ENCODE measurements at places on chromosomes 6 and 20. TPM values are rescaled to one million over a fixed set of nuclear protein-coding genes. Genes with fewer than 3 reads are reported as not detected.

MAS1 gene
- total RNA-seq = under 0.01 TPM

CALHM6 gene
- 2.0 TPM for total RNA-seq

FAM184A gene
- total RNA-seq = 1.0 TPM

LHFPL5 gene
- not detected for total RNA-seq

DNA sequence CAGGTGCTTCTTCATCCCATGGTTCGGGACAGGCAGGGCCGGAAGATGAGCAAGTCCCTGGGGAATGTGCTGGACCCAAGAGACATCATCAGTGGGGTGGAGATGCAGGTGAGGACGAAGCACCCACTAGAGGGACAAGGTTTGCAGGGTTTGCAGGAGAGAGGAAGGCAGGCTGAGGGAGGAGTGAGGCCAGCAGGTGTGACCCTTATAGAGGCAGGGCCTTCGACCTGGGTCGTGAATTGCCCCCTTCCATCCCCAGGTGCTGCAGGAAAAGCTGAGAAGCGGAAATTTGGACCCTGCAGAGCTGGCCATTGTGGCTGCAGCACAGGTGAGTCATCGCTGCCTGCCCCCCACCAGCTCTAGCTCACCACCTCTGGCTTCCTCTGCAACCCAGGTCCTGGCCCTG lies 8.4 kb downstream of the VARS2 start:
- no peak for DNase-seq

DNA sequence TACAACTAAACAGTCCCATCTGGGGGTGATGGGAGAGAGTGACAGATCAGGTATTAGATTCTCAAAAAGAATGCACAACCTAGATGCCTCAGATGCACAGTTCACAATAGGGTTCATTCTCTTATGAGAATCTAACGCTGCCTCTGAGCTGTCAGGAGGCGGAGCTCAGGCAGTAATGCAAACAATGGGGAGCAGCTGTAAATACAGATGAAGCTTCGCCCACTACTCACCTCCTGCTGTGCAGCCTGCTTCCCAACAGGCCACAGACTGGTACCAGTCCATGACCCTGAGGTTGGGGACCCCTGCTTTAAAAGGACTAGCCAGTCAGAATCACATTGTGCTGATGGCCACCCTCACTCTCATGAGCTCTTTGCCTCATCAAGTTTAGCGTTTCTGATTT lies 247.0 kb upstream of the KCNQ5 start:
- no peak for DNase-seq

DNA sequence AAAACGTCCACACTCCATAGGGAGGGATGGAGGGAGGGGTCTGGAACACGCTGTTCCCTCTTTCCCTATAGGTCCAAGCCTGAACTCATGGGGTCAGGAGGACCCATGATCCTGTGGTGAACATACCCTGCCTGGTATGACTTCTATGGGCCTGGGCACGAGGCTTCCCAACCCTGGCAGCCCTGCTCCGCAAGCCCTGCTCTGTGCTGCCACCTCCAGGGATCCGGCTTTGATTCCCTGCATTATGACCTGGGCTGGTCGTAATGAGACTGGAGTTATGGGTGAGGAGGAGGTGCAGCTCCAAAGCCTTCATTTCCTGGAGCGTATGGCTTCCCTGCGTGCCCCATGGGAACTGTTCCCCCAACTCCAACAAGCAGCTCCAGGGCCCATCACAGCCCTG lies 54.9 kb downstream of the CDH22 start:
- no peak for DNase-seq

- no peak for DNase-seq
Measured at GRCh38 chr6:27825025-27825793, 87.0 kb downstream of the OR2B2 start.

DNA sequence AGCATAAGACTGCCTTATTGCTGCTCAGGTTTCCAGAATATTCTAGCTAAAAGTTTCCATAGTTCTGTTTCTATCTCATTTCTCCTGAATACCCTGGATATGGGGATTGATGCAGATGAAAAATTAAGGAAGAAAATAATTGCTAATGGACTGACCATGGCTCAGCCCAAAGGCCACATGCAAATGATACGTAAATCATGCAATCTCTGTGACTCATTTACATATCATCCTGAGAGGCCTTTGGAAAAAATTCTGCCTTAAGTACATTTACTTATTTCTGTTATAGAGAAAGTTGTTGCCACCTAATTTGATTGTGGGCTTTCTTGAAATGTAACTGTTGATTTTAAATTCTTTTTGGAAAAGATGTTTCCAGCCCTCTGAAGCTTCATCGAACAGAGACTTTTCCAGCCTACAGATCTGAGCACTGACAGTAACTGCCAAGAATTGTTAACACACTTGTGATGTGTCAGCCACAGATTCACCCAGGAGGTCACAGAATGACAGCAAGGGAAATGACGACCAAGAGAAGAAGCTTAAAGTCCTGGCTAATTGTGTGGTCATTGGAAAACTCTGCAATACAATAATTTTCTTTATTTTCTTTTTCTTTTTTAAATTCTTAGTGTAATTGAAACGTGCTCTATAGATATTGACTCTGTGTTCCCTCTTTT lies 174.8 kb downstream of the DOK5 start:
- DNase-seq = no peak

DNA sequence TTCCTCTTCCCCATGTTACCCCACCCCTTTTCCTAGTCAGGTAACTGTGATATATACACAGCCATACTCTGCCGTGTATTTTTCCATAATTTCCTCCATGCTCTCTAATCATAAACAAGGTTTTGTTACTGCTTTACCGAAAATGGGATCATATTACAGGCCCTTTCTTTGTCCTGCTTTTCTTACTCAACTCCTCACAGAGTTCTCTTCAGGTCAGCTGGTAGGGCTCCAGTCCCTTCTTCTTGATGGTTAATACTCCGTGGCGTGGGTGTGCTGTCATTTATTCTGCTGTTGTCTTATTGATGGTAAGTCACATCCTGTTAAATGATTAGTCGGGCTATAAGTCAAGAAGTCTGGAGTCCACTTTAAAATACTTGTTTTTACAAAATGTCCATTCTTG lies 24.9 kb upstream of the PI16 start:
- DNase-seq = no peak

GRCh38 chr20:20102163-20102562 lies 49.8 kb downstream of the CFAP61 start:
- DNase-seq = no peak

DNA sequence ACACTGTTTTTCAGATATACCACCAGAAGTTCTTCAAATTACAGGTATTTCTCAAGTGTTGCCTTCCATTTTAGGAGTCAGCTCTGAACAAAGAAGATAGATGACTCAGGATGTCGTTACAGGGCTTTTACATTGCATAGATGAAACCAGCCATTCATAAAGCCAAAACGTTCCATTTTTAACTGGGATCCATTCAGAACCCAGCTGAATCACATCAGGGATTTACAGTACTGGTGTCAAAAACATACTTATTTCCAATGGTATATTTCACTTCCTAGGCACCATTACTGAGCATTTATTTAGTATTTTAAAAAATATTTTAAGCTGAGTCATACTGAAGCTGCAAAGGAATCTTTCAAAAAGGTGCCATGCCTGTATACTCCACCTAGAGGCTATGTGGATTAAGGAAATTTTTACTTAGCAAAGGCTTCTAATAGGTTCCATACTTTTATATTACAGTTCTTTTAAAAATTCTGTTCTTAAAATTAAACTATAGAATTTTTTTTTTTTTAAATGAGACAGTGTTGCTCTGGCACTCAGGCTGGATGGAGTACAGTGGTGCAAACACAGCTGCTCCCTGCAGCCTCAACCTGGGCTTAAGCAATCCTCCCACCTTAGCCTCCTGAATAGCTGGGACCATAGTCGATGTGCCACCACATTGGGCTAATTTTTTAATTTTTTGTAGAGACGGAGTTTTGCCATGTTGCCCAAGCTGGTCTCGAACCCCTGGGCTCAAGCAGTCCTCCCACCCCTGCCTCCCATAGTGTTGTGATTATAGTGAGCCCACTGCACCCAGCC lies 2.6 kb downstream of the ASF1A start:
- no peak for DNase-seq

DNA sequence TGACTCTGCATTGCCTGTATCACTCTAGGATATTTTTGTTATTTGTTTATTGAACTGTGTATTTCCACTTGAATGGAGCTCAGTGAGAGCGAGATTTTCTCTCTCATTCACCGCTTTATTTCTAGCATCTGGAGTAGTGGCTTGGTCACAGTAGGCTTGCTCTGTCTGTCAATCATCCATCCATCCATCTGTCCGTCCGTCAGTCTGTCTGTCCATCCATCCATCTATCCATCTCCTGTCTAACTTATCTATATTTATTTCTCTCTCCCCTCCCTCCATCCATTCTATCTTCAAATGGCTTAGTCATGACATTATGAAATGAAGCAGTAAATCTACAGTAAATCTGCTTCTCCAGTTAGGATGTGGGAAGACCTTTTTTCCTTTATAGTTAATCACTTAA lies 94.6 kb downstream of the TIAM2 start:
- no peak for DNase-seq

GRCh38 chr6:146017672-146018071 lies 11.2 kb upstream of the GRM1 start:
- DNase-seq = no peak

- DNase-seq = no peak
Measured at GRCh38 chr6:46628976-46629375, 23.6 kb downstream of the CYP39A1 start.

- DNase-seq = no peak
Measured at GRCh38 chr20:39893003-39893685, 795.9 kb downstream of the MAFB start.

DNA sequence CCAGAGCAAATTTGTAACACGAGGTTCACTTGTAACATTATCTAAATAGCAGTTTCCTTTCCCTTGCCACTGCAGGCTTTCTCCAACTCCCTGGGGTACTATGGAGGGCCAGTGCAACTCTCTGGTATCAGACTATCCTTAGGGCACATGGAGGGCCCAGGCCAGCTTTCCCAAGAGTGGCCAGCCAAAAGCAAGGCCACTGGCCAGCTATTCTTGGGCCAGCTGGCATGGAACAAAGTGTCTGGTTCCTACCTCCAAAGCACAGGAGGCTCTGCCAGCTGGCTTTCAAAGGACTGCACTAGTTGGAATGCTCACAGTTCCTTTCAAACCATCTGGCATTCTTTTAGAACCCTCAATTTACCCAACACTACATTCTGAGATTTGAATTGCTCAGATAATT lies 8.7 kb downstream of the RNF24 start:
- no peak for DNase-seq

DNA sequence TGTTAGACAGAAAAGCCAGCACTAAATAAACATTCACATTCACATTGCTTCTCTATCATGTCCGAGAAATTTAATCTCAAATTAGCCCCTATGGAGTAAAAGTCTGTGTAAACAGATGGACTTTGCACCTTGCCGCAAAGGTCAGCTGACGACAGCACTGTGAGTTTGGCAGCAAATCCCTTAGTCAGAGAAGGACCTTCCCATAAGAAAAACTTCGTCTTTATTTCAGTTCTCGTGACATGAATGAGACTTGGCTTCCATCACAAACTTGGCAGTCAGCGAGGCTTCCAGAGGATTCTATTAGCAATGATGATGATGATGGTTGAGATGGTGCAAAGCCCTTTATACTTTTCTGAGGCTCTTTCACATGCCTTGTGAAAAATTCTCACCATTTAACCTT lies 133.7 kb upstream of the IFNGR1 start:
- DNase-seq = no peak

- no peak for DNase-seq
Measured at GRCh38 chr20:22776369-22776768, 192.0 kb upstream of the FOXA2 start.

GRCh38 chr20:58742668-58743566 lies 50.3 kb downstream of the NPEPL1 start:
- no peak for DNase-seq

GRCh38 chr6:147278891-147279290 lies 74.7 kb downstream of the STXBP5 start:
- no peak for DNase-seq

DNA sequence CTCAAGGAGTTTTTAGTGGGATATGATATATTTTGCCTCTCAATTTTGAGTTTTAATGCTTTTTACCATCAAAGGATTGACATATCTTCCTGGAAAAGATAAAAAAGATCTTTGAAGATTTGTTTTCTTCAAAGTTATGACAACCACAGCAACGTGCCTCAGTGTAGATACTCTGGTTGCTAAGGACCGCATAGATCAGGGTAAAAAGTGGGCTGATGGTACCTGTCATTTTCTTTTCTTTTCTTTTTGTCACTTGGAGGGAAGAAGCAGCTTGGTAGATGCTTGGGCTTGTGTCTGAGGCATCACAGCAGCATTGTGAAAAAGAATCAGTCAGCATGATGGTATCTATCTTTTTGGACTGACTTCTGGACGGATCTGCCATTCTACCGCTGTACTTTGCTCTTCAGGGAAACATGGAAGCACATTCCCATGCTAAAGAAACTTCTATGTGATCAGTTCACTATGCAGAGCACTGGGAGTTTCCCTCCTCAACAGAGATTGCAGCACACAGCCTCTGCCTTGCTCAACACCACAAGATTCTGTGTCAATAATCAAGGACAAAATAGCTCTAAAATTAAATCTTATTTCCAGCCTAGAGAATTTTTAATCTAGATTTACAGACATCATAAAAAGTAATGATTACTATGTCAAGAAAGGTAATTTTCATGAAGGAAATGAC lies 54.8 kb upstream of the SGK1 start:
- no peak for DNase-seq

GRCh38 chr6:36980876-36981619 lies 4.9 kb downstream of the MTCH1 start:
- no peak for DNase-seq

DNA sequence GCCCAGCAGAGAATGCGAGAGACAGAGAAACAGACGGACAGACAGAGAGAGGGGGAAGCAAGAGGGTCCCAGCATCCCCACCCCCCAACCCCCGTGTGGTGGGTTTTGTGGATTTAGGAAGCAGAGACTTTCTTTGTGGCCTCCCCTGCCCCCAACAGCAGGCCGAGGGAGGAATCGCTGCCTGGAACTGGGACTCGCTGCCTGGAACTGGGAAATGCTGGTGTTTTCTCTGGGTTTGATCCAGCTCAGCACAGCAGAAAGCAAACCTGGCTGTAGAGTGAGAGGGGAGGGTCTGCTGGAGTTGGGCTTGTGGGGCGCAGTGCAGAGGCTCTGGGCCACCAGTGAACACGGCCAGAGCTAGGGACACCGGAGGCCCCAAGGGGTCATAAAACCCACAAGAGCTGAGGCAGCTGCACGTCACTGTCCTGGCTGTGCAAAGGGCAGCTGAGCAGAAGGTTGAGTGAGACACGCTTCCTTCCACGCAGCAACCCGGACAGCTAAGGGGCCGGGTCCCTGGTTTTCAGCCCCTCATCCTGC lies 181.8 kb downstream of the TAF4 start:
- DNase-seq = no peak

All from liver (tissue), 10 donors.